ENCODE measurements at places on chromosomes 3 and 15.

- no peak for DNase-seq
Observed at GRCh38 chr3:191985691-191986090, 524.7 kb downstream of the PYDC2 start.

- DNase-seq, result no peak
Observed at GRCh38 chr3:18283680-18284079, 141.5 kb downstream of the SATB1 start.

DNA sequence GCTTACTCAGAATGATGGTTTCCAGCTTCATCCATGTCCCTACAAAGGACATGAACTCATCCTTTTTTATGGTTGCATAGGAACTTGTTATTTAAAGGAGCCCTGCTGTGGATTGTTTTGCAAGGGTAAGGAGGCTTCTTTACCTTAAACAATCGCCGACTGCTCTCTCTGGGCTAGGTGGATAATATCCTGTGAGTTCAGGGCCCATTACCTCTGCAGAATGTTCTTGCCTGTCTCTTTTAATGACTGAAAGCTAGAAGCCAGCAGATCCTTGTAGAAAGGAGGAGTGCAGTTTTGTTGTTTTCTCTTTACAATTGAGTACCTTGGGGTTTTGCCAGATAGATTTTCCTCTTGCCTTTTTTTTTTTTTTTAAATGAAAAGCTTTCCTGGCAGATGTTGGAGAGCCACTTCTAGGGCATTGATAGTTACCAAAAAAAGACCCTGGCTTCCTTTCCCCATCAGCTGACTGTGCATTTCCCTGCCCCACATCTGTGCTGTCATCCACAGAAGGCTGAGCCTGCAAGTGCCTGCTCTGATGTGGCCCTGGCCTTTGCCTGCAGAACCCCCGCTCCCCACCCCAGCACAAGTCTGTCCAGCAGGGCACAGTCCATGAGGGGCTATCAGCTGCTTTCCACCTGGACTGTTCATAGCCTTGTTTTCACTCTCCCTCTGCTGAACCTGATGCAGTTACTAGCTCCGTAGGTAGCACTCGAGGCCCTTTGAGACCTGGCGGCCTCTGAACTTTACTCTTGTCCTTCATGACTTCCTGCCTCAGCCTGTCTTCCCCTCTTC, 113.1 kb downstream of the CHCHD6 start:
- DNase-seq, result no peak

DNA sequence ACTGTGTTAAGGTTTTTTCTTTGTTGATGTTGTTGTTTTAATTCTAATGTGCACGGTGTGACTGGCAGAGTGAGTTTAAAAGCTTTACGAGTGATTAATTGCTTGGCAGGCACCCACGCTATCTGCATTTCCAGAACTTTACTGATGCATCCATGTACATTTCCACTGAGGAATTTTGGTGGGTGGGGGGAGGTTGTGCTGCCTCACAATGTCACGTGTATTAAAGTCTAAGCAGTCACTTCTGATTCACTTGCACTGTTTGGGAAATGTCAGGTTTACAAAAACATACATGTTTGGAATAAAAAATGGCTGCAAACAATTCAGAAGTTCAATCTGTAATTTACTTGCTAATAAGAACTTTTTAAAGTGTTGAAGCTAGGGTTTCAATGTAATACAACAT, 38.5 kb upstream of the CTDSPL start:
- DNase-seq, result no peak

DNA sequence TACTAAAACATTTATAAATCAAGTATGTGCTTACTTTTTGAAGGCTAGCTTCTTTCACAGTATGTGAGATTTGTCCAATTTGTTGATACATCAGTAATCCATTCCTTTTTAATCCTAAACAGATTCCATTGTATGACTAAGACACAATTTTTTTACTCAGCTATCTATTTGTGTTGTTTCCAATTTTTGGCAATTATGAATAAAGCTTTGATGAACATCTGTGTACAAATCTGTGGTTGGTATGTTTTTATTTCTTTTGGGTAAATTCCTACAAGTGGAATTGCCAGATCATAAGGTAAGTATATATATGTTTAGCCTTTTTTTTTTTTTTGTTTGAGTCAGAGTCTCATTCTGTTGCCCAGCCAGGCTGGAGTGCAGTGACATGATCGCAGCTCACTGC, 56.2 kb upstream of the VEPH1 start:
- DNase-seq, result no peak

DNA sequence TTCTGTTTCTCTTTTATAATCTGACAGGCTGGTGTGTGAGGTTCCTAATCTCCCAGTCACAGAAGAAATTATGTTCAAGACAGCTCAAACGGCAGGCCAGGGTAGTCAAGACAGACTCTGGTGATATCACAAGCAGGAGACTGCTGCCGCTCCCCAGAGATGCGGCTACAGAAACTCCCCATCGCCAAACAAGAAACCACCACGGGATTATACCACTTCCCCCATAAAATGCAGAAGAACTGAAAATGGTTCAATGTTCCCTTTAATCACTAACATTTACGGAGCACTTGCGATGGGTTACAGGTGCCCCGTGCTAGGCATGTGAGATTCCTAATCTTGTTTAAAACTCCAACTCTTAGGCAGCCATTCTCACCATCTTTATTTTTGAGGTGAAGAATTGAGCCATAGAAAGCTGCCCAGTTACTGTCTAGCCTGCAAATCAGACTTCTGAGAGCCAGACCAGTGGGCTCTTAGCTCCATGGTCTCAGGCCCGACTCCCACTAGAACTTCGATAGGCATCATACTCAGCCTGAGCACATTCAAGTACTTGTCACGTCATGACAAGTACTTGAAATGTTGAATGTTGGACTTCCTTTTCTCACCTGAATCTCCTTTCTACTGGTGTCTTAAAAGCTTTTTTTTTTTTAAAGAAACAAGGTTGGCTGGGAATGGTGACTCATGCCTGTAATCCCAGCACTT, 58.4 kb downstream of the TBC1D2B start:
- peak; percentile 60 for DNase-seq

DNA sequence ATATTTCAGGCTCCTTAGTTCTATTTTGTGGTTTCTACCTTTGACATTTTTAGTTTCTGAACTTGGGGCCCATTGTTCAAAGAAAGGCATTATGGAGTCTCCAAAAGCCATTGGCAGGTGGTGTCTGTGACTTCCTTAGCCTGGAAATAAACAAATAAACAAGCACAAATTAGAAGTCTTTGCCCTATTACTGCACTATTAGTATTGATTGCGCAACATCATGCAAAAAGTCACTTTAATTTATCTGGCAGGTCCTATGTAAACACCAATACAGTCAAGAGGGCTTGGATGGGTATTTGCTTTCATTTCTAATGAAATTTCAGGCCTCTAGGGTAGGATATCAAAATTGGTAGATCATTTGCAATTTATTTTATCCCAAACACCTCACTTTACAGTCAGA, 85.6 kb downstream of the LPP start:
- no peak for DNase-seq

GRCh38 chr15:55247311-55247710, 42.3 kb downstream of the RAB27A start:
- no peak for DNase-seq
